Motor neuron (in vitro differentiated cells): ENCODE measurements at places on chromosomes 7 and 10. TPM values are rescaled to one million over a fixed set of nuclear protein-coding genes. Genes with fewer than 3 reads are reported as not detected.

DTX2 gene
- total RNA-seq, result 3.4 and 5.3 TPM in 2 replicates

USP54 gene
- total RNA-seq, result 24.9 and 27.9 TPM in 2 replicates

ARHGEF35 gene
- total RNA-seq, result 0.21 and 0.30 TPM in 2 replicates

RSPH10B2 gene
- total RNA-seq, result 0.78 and 0.87 TPM in 2 replicates

IL15RA gene
- total RNA-seq, result 0.45 and 0.64 TPM in 2 replicates

FAM24A gene
- not detected in 2 replicates for total RNA-seq

FAM25G gene
- total RNA-seq, result not detected in 2 replicates

CYP3A4 gene
- total RNA-seq, result 0.18 TPM in 1 of 2 replicates, not detected in the other

IDI2 gene
- not detected in 2 replicates for total RNA-seq

CCL26 gene
- not detected in 2 replicates for total RNA-seq

LRMDA gene
- total RNA-seq, result 0.46 TPM in 1 of 2 replicates, not detected in the other

TAF5 gene
- total RNA-seq, result 11.0 TPM in 2 replicates

NEUROG3 gene
- 0.92 and 1.7 TPM in 2 replicates for total RNA-seq

AHR gene
- total RNA-seq, result 2.0 and 3.5 TPM in 2 replicates

TMEM176B gene
- 45.4 and 46.9 TPM in 2 replicates for total RNA-seq

C10orf67 gene
- total RNA-seq, result 0.55 and 0.63 TPM in 2 replicates

CYP26C1 gene
- total RNA-seq, result 0.18 and 0.25 TPM in 2 replicates

IFIT1B gene
- 0.27 and 0.93 TPM in 2 replicates for total RNA-seq
